ENCODE measurements at places on chromosomes 6 and 20.

- no peak for DNase-seq
Measured at GRCh38 chr6:5783584-5784089, 223.1 kb downstream of the NRN1 start.

- peak; percentile 95 for DNase-seq
Measured at GRCh38 chr6:138231381-138231886, 13.1 kb upstream of the PBOV1 start.

- DNase-seq = peak; percentile 93
Measured at GRCh38 chr6:13924146-13924948, 405 bp upstream of the RNF182 start.

DNA sequence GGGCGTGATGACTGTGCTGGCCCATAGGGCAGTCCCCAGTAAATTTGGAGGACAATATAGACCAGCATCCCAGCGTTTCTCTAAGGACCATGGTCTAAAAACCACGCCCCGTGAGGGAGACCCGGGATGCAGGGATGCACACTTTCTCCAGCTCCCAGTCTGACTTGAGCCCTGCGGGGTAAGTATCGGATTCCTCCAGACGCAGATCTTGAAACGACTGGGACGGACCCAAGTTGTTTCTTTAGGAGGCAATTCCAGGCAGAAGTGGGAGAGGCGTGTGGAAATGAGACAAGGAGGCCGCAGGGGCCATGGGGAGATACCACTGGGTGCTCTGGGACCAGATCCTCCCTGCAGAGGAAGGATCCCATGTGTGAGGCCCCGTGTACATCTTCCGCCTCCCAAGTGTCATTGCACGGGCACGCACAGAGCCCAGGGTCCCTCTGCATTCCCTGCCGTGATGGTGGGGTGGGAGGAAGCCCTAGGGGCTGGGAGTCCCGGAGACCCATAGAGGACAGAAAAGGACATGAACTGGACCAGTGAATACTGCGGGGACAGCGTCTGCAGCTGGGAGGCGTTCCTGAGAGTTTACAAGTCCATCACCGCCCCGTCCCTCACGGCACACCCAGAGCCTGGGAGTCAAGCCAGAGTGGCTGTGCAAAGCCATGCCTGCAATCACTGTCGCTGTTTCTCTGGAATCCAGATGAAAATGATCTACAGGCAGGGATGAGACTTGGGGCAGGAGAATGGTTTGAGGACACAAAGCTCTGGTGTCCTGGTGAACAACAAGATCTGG is 522.9 kb downstream of the CDH26 start:
- DNase-seq = no peak

DNA sequence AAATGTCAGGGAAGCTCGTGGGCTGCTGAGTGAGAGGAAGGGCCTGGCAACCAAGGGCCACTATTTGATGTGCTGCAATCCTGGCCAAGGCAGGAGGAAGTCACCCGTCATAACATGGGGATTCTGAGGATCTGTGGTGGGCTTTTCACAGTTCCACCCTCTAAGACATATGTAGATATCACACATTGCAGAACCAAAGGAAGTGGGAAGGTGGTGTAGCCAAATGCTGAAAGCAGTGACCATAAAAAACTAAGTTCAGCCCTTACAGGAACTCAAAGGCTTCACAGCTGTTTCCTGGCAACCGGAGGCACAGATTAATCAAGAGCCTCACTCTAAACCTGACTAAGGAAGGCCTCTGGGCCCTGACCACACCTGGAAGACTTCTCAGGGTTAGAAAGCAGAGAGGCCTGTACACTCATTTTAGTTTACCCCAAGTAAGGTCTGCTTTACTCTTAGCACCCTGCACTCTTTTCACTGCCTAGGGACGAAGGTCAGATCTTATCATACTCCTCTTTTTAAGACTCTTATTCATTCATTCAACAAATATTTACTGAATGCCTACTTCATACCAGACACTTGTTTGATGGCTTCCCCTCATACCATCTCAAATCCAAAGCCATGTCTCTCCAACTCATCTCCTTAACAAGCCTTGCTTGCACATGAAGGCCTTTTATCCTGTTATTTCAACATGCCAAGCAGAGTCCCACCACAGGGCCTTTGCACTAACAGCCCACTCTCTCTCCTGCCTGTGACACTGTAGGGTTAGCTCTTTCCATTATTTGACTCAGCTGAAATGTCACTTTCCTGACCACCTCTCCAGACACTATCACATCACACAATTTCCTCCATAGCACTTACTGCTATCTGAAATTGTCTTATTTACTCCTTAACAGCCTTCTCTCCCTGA is 2.6 kb downstream of the UBE2V1 start:
- no peak for DNase-seq

DNA sequence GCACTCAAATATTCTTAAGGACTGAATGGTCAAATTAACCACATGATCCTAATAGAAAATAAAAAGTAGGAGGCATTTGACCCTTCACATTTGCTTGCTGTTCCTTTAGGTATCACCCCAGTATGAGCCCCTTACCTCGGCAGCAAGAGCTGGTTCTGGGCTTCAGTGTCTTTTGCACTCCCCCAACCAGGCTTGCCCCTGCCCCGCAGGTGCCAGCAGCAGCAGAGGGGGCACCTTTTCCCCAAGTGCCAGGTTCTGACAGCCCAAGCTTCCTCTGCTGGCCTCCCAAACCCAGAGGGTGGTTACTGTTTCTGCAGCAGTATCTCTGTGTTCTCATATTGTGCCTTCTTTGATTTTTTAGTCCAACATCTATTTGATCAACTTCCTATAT is 23.2 kb downstream of the UBE2V1 start:
- no peak for DNase-seq

GRCh38 chr20:9616455-9616805 is 102.0 kb downstream of the LAMP5 start:
- no peak for DNase-seq

DNA sequence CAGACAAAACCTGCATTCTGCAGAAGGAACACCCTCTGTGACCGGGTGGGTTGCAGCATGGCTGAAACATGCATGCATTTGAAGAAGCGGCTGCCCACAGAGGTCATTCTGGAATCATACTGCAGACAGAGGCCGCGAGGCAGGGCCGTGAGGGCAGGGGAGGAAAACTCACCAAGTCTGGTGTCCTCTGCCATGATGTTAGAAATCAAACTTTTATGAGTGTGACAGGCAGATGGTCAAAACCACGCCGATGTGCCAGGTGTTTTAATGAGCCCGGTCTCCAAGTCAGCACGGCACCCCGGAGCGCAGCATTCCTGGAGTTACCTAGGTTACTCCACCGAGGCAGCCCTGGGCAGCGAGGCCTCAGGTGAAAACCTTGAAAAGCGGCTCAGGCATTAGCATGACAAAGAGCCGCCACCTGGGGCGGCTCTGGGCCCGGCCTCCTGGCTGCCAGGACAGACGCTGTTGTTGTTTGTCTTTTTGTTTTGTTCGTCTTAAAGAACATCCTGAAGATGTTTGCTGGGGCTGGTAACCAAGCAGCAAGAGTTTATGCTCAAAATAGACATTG is 255.6 kb downstream of the ERMARD start:
- DNase-seq = peak; percentile 100

DNA sequence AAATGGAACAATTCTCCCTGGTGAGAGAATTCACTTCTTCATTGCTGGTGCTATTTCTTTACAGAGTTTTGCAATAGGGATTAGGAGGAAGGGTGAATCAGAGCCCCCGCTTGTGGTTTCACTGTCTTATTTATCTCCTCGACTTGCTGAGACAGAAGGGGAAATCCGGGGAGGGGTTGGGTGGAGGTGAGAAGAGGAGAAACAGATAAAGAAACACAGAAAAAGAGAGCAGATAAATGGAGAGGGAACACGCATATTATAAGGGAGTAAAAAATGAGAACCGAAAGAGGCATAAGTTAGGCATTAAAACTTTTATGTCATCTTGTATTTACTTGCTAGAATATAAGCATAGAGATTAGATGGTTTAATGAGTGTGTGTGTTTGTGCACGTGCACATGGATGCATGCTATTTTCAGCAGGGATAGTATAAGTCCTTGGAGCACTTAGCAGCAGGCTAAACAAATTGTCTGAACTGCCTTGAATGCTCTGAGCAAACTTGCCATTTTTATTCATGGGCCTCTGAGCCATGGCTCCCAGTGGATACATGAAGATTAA is 105.0 kb downstream of the OLIG3 start:
- no peak for DNase-seq

DNA sequence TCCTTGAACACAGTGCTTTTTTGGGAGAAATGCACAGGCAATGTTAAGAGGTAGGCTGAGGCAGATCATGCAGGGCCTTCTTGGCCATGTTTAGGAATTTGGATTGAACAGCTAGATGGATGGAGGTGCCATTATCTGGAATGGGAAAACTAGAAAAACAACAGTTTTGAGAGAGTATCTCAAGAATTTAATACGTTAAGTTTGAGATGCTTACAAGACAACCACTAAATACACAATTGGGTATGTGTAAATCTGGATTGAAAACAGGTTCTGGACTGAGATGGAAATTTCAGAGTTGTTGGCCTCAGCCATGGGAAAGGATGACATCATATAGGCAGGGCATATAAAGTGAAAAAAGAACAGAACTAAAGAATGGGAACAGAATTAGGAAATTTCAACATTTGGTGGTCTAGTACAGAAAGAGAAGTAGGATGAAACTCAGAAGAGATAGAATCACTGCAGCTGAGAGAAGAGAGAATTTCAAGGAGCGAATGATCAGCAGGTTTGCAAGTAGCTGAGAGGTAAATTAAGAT is 37.1 kb downstream of the NCOA7 start:
- DNase-seq = no peak

- peak; percentile 51 for DNase-seq
Measured at GRCh38 chr6:18601516-18602020, 214.4 kb downstream of the RNF144B start.

- DNase-seq = no peak
Measured at GRCh38 chr20:4324611-4325243, 309.4 kb upstream of the RNF24 start.

GRCh38 chr6:149474108-149474935 is 10.5 kb downstream of the ZC3H12D start:
- DNase-seq = no peak

DNA sequence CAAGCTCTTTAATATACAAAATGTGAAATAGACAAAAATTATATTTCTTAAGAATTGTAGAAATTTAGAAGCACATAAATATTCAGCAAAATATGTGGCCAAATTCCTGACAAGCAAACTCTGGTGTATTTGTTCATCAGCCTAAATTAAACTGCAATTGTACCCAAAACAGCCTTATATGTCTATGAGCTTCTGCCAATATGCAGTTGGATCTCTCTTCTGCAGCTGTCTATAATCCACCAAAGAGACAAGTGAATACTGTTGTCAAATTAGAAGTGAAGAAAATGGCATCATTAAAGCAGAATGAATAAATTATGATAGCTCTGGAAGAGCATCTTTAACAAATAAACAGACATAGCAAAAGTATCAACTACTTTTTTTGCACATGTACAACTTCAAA is 755.7 kb downstream of the GRIK2 start:
- no peak for DNase-seq

All from NCI-H146 (cell line).